HS-5 (cell line): ENCODE measurements at places on chromosomes 4 and X.

GRCh38 chr4:182600856-182601255 lies 316.3 kb downstream of the DCTD start:
- DNase-seq = no peak

GRCh38 chr4:37983951-37984350 lies 23.8 kb downstream of the PTTG2 start:
- no peak for DNase-seq

GRCh38 chr4:170030121-170030520 lies 3.9 kb upstream of the MFAP3L start:
- DNase-seq = no peak

DNA sequence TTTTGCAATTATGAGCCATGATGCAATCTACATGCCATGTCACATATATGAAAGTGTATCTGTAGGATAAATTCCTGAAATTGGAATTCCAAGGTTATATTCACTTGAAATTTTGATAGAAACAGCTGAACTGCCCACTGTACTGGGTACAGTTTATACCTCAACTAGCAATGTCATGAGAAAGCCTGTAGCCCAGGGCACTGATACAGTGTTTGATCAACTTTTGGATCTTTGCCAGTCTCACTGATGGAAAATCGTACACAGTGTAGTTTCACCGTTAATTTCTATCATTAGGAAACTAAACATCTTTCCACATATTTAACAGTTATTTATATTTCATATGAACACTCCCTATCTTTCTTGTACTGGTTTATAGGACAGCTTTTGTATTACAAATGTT lies 34.2 kb downstream of the TAPT1 start:
- DNase-seq = no peak

GRCh38 chr4:54386042-54386669 lies 157.1 kb downstream of the PDGFRA start:
- no peak for DNase-seq

DNA sequence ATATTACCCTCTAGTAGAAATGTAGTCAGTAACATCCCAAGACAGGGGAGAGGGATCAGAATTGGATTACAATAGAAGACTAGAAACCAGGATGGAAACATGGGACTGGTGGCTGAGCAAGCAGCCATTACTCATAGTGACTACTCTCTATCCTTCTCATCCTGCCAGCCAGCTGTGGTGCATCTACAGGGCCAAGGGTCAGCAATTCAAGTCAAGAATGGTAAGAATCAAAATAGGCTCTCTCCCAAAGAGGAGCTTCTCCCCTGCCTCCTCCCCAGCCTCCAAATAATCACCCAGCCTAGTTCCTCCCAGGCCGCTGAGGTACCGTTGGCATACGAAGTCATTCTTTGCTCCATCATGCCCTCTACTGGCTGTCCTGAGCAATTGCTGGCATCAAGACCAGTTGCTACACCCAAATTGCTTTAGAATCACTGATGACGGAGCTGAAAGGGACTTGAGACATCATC lies 19.4 kb downstream of the AWAT2 start:
- DNase-seq = no peak

- DNase-seq = no peak
Observed at GRCh38 chr4:128381748-128382559, 94.3 kb upstream of the PGRMC2 start.

- no peak for DNase-seq
Observed at GRCh38 chr4:26157541-26157940, 163.3 kb upstream of the RBPJ start.
